ENCODE measurements at places on chromosomes 7 and 10. TPM values are rescaled to one million over a fixed set of nuclear protein-coding genes. Genes with fewer than 3 reads are reported as not detected.

The GCK gene
- total RNA-seq: not detected

The NPC1L1 gene
- not detected for total RNA-seq

DNA sequence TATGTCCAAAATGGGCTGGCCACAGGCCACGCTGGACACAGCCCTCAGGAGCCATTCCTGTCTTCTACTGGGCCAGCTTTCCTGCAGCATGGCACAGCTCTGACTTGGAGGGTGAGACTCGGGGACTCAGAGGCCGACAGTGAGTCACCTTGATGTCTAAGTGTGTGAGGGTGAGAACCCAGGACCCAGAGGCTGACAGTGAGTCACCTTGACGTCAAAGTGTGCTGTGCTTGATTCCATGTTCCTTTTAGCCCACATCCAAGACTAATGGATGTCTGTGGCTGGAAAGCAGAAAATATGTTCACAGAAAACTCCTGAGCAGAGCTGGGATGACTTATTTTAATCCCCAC is 6.0 kb upstream of the FAM170B start:
- no peak for DNase-seq

GRCh38 chr10:122877264-122877663 is 2.1 kb downstream of the FAM24B start:
- no peak for DNase-seq

GRCh38 chr10:21417172-21417712 is 108.2 kb downstream of the SKIDA1 start:
- DNase-seq: no peak

The CREB5 gene
- total RNA-seq: 2.5 TPM

All from thyroid gland (tissue), 4 donors.